Stimulated activated CD8-positive, alpha-beta memory T cell treated with anti-CD3 and anti-CD28 coated beads, Interleukin-7, amount 100 ng/mL, for 1 hour (primary cell): ENCODE measurements at places on chromosomes 1 and 21.

DNA sequence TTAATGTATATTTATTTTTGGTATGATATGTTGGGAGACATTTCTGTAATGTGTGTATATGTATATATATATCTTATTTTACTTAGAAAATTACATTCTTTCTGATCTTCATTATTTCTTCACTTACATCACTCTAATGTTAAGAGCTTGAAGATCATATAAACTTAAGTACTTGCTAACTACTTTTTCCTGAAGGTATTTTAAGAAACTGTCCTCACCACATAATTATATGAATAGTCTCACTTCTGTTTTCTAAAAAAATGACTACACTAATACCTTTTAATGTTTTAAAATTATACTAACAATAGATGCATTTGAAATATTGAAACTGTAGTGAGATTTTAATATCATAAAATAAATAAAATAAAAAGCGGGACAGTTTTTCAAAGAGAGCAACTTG, 377.1 kb downstream of the LRRIQ3 start:
- DNase-seq: no peak

- DNase-seq: peak; percentile 4
Measured at GRCh38 chr1:8395433-8395866, 77.5 kb downstream of the SLC45A1 start.

GRCh38 chr1:59570524-59570923, 244.2 kb upstream of the HOOK1 start:
- DNase-seq: no peak

DNA sequence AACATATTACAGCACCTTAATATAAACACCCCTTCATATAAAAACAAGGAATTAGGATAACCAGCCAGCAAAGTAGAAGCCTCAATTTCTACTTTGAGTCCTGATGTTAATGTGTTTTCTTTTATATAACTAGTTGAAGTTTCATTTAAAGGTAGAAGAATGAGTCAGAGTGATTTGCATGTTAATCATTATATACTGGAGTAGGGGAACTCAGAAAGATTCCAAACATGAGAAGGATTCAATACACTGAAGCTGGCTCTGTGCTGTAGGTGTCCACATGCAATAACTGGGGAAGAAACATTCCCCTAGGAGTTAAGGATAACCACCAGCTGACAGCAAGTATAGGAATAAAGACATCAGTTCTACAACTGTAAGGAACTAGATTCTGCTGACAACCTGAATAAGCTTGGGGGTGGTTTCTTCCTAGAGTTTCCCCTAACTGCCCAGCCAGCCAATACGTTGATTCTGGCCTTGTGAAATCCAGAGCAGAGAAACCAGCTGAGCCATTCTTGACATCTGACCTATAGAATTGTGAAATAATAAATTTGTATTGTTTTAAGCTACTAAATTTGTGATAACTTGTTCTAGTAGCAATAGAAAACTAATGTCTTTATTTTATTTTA, 33.4 kb upstream of the RNPC3 start:
- no peak for DNase-seq

DNA sequence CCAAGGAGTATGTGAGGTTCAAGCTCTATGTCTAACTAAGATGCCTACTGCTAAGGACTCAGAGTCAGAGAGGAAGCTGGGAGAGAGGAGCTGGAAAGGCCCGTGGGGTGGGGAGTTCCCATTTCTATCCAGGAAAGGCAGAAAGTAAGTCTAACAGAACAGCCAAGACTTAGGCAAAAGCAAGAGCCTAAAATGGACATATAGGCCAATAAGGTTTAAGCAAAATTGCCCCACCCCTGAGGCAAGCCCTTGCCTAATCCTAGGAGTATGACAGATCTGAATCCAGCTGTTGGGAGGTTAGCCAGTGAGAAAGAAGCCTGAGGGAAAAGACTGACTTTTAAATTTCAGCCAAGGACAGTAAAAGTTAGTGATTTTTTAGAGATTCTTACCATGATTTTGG, 1.6 kb upstream of the KLHDC9 start:
- DNase-seq: no peak

GRCh38 chr1:50157306-50157941, 48.7 kb downstream of the ELAVL4 start:
- no peak for DNase-seq

DNA sequence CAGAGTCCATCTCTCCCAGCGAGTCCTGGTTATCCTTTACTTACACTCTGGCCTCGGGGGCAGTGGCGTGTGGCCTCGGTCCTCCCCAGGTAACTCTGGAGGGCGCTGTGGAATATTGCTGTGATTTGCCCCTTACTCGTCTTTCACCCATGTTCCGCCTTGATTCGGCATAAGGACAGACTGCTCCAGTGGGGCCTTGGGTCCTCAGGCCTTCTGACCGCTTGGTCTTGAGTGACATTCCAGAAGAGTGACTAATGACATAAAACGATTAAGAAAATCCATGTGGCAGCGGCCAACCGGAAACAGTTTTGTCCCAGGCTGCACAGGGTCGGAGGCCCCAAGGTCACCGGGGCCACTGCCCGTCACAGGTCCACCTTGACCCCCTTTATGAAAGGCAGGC, 11.0 kb downstream of the ICMT start:
- DNase-seq: no peak

GRCh38 chr1:229075217-229075616, 195.7 kb upstream of the RAB4A start:
- DNase-seq: no peak

- no peak for DNase-seq
Measured at GRCh38 chr1:109632671-109633346, 13.2 kb downstream of the AMPD2 start.

DNA sequence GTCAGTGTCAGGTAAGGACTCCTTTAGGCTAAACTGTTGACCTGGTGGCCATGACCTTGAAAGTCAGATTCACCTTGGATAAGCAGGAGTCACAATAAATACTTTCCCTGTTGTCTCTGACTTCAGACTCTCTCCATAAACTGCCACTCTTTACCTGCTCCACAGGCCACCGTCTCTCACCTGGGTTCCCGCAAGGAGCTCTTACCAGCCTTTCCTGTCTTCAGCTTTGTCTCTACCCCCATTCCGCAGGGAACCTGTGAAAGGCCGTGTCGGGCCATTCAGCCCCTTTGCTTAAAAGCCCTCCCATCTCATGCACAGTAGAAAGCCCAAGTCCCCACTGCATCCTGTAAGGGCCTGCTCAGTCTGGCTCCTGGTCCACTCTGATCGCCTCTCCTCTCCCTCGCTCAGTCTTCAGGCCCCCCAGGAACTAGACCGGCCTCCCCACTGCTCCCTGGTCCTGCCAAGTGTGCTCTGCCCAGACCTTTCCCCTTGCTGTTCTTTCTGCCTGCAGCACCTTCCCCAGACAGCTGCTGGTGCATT, 79.5 kb downstream of the ACTL8 start:
- no peak for DNase-seq
